ENCODE measurements at places on chromosomes 1 and 21. TPM values are rescaled to one million over a fixed set of nuclear protein-coding genes. Genes with fewer than 3 reads are reported as not detected.

- DNase-seq = no peak
Observed at GRCh38 chr1:179313004-179313403, 19.4 kb downstream of the SOAT1 start.

DNA sequence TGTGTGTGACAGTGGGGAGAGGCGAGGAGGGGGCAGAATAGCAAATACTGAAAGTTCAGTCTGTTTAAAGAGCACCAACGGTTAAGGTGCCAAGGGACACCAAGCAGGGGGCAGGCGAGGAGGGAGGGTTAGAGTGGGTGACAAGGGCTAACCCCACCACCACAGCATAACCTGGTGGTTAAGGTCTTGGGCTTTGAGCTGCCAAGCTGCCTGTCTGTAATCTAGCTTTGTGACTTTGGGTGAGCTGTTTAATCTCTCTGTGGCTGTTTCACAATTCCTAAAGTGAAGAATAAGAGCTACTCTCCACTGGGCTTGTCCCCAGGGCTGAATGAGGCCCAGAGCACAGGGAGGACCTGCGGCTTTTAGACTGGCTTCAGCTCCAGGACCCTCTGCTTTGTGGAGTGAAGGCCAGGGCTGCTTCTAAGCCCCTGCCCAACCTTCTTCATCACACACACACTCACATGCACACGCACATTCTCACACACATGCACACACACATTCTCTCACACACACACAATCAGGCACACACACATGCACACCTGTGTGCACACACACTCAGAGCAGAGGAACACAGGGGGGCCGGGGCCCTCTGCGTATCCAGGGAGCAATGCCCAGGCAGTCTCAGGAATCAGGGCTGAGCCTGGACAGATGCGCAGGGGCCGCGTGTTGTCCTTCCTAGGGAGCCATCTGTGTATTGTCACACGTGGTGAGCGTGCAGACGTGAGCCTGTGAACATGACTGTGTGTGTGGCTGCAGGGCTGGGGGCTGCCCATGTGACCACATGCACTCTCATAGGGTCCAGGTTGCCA lies 101.6 kb upstream of the TARDBP start:
- DNase-seq = no peak

GRCh38 chr1:28249013-28249865 lies 10.1 kb upstream of the SESN2 start:
- DNase-seq = no peak

- DNase-seq = no peak
Observed at GRCh38 chr1:208174731-208175507, 69.3 kb downstream of the PLXNA2 start.

GRCh38 chr1:66397192-66397591 lies 136.8 kb upstream of the SGIP1 start:
- no peak for DNase-seq

The PDZK1IP1 gene
- total RNA-seq = not detected
